ENCODE measurements at places on chromosomes 1 and 21.

GRCh38 chr1:47971385-47972160, 25.6 kb downstream of the TRABD2B start:
- no peak for DNase-seq

GRCh38 chr1:218164111-218164929, 120.8 kb upstream of the RRP15 start:
- no peak for DNase-seq

- DNase-seq, result peak; percentile 87
Observed at GRCh38 chr21:25608044-25608737, 910 bp upstream of the MRPL39 start.

DNA sequence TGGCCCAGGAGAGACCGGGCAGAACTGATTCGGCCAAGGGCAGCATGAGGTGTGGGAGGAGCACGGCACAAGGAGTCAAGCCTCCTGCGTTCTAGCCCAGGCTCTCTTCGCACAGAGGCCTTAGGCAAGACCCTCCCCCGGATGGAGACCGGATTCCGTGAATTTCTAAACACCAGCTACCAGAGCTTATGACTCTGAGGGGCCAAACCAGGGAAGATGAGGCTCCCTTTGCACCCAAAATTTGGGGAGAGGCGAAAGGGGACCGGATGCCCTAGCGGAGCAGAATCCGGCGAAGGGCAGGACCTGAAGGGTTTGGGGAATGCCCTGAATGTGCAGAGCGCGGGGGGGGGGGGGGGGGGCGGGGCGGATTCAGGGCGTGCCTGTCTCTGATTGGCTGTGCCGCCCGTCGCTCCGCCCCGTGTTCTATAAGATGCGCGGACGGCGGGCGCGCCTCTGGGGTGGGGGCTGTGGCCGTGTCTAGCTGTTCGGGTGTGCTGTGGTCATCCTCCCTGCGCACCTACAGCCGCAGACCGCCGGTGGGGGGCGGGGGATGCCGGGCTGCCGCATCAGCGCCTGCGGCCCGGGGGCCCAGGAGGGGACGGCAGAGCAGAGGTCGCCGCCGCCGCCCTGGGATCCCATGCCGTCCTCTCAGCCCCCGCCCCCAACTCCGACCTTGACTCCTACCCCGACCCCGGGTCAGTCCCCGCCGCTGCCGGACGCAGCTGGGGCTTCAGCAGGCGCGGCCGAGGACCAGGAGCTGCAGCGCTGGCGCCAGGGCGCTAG, at the start of gene TRNP1:
TSS of gene TRNP1 (plus strand) at position 456 of the 783 bp plus-strand sequence. CDS start at position 551, 95 bp downstream.
- peak; percentile 79 for DNase-seq

- no peak for DNase-seq
Observed at GRCh38 chr1:47536646-47537118, 98.8 kb downstream of the FOXD2 start.

GRCh38 chr1:178931858-178932551, 61.1 kb upstream of the ANGPTL1 start:
- no peak for DNase-seq

DNA sequence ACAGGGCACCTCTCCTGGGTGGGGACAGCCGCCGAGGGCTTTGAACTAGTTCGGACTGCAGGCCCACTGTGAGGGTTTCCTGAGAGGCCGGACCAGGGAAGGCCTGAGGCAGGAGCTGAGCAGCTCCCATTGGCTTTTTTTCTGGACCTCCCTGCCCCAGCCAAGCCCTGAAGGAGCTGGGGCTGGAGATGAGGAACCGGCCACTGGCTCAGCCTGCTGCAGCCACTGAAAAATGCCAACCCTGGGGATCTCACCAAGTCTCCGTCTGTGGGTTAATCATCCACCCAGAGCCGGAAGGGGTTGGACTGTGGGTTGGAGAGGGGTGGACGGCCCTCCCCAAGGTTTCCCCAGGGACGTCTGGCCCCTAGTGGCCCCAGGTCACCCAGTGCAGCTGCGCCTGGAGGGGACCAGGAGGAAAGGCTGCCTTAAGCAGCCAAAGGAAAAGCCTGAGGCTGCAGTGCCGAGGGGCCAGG, 2.5 kb downstream of the VWA1 start:
- no peak for DNase-seq

DNA sequence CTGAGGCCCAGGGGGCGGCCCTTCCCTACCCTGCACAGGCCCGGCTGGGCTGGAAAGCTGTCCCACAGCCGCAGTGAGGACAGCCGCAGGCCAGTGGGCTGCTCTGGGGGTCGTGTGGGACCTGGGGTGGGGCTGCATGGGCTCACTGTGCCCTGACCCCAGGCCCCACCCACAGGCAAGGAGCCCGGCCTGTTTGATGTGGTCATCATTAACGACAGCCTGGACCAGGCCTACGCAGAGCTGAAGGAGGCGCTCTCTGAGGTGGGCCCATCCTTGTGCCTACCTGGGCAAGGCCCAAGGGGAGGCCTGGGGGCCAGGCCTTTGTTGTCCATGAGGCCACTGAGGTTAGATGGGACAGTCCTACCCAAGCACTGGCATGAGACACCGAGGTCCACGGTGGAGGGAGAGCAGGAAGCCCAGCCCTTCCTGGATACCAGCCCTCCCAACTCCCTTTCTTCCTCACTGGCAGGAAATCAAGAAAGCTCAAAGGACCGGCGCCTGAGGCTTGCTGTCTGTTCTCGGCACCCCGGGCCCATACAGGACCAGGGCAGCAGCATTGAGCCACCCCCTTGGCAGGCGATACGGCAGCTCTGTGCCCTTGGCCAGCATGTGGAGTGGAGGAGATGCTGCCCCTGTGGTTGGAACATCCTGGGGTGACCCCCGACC, 1.4 kb upstream of the GJC2 start:
- DNase-seq, result no peak

GRCh38 chr21:38337793-38338192, 81.0 kb downstream of the KCNJ15 start:
- no peak for DNase-seq

DNA sequence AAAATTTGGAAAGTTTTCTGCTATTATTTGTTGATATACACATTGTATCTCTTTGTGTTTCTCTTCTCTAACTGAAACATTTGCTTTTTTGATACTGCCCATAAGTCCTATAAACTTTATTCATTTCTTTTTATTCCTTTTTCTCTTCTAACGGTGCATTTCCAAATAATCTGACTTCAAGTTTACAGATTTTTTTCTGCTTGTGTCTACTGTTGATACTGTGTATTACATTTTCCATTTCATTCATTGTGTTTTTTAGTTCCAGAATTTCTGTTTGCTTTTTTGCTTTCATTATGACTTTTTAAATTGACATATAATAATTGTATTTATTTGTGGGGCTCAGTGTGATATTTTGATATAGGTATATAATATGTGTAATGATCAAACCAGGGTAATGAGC, 38.3 kb upstream of the PLA2G2A start:
- DNase-seq, result no peak

- DNase-seq, result no peak
Observed at GRCh38 chr21:31744182-31744800, 12.4 kb upstream of the SCAF4 start.

DNA sequence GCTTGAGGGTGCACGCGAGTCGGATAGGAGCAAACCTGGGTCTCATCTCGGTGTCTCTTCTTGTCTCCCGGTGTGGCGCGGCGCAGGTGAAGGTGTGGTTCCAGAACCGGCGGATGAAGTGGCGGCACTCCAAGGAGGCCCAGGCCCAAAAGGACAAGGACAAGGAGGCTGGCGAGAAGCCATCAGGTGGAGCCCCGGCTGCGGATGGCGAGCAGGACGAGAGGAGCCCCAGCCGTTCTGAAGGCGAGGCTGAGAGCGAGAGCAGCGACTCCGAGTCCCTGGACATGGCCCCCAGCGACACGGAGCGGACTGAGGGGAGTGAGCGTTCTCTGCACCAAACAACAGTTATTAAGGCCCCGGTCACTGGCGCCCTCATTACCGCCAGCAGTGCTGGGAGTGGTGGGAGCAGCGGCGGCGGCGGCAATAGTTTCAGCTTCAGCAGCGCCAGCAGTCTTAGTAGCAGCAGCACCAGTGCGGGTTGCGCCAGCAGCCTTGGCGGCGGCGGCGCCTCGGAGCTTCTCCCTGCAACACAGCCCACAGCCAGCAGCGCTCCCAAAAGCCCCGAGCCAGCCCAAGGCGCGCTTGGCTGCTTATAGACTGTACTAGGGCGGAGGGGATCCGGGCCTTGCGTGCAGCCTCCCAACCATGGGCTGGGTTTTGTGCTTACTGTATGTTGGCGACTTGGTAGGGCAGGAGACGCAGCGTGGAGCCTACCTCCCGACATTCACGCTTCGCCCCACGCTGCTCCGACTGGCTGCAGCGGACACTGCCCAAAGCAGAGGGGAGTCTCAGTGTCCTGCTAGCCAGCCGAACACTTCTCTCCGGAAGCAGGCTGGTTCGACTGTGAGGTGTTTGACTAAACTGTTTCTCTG, 5.1 kb downstream of the HLX start:
- DNase-seq, result no peak

- no peak for DNase-seq
Observed at GRCh38 chr1:36328713-36329112, 5.3 kb upstream of the EVA1B start.

DNA sequence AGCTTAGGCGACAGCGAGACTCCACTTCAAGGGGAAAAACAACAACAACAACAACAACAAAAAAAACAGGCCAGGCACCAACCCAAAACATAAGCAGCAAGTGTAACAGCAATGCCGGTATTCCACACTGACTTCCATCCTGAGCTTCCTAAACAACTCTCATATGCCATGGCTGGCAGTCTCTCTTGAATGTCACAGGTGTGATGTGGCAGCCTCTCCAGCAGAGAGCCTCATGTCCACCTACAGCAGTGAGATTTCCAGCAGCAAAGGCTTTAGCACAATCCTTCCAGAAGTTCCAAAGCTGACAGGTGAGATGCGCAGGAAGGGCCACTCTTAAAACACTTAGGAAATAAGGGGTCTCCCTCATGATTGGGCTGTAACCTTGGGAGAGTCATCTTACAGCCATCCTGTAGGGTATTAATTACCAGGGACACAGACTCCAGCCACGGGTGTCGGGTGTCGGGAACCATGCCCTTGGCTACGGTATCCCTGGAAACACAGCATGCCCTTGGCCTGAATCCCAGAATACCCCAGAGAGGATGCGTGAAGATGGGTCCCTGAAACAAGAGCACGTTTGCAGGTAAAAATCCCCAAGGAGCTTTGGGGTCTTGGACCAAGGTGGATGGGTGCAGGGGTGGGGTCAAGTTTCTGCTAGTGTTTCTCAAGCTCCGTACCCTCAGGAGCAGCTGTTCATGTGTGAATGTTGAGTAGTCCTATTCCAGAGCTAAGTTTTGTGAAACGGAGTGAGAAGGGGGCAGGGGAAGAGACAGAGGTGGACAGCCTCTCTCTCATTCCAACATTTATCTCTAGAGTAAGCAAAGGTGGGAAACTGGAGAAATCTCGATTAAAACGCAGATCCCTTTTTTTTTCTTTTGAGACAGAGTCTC, 31.4 kb downstream of the CLSTN1 start:
- DNase-seq, result no peak

- no peak for DNase-seq
Observed at GRCh38 chr1:67469431-67469830, 39.2 kb upstream of the SERBP1 start.

GRCh38 chr1:187999973-188000372, 1171.2 kb downstream of the PLA2G4A start:
- no peak for DNase-seq

- DNase-seq, result no peak
Observed at GRCh38 chr1:80050523-80050922, 1044.0 kb upstream of the ADGRL4 start.

GRCh38 chr1:211349741-211350140, 23.1 kb downstream of the TRAF5 start:
- DNase-seq, result no peak

DNA sequence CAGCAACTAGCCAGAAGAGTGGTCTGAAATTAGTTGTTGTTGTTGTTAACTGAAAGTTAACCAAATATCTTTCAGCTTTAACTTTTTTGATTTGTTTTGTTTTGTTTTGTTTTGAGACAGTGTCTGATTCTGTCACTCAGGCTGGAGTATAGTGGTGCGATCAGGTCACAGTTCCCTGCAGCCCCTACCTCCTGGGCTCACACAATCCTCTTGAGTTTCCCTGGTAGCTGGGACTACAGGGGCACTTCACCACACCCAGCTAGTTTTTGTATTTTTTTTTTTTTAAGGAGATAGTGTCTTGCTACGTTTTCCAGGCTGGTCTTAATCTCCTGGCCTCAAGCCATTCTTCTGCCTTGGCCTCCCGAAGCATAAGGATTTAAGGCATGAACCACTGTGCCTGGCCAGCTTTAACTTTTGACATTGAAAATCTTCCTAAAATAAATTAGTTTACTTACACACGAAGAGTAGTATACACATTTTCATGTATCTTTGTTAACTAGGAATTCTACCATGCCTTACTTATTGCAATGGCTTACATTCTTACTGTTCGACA, 45.0 kb downstream of the GNG12 start:
- no peak for DNase-seq

DNA sequence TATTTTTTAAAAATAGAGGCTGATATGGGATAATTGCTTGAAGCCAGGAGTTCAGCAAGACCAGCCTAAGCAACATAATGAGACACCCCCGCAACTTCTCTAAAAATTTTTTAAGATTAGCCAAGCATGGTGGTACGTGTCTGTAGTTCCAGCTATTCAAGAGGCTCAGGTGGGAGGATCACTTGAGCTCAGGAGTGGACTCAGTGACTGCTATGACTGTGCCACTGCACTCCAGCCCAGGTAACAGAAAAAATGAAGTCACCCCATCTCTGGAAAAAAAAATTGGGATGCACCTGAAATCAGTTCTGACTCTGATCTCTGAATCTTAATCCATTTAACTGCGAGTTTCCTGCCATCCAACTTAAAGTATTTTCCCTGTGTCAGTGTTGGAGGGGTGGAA, 124.2 kb downstream of the MRPS6 start:
- no peak for DNase-seq

- DNase-seq, result no peak
Observed at GRCh38 chr1:218462587-218462986, 117.5 kb downstream of the TGFB2 start.

DNA sequence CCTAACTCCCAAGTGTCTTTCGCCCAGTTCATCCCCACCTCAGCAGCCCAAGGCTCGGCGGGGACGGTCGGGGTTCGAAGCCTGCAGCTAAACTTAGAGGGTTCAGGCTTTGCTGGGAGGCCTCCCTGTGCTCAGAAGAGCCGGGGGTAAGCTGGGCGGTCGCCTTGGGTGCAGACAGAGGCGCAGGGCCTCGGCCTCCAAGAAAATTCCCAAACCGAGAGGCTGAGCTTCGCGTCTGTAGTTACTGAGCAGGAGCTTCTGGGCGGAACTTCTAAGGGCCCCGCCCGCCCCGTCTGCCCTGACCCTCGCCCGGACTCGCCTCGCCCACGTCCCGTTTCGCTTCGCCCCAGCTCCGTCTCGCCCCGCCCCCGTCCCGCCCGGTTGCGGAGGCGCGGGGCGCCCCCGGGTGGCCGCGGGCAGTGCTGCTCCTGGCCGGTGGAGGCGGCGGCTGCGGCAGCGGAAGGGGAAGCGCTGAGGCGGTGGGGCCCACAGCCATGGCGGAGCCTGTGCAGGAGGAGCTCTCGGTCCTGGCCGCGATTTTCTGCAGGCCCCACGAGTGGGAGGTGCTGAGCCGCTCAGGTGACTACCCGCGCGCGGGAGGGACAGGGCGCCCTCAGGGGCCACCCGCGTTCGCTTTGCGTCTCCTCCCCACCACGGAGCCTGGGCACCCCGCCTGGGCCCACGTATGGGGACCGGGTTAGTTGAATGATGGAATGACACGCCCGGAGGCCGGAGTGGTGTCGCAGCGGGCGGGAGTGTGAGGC, at the start of gene RWDD3:
TSS of gene RWDD3 (plus strand) at position 474 of the 764 bp plus-strand sequence. CDS start at position 495, 21 bp downstream.
- peak; percentile 93 for DNase-seq
